ENCODE measurements at places on chromosomes 11 and 22.

DNA sequence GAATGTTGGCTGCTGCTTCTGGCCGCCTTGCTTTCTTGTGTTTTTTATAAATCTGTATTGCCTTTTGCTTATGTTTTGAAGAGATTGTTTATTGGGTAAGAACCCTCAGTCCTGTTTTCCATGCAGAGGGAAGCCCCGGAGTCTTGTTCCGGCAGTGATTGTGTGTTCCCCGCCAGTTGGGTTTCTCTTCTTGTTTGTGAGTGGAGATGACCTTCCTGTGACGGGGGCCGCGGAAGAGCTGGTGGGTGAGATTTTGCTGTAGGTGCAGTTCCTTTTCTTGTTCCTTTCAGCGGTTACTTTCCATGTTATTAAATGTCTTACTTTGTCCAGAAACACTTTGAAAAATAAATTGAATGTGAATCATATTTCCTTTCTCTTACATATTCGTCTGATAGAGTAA lies 8.3 kb downstream of the TBC1D22A start:
- DNase-seq, result no peak

- DNase-seq, result no peak
Measured at GRCh38 chr11:64146036-64146955, 19.6 kb downstream of the MACROD1 start.

- DNase-seq, result no peak
Measured at GRCh38 chr22:38325587-38325986, 8.4 kb upstream of the CSNK1E start.

DNA sequence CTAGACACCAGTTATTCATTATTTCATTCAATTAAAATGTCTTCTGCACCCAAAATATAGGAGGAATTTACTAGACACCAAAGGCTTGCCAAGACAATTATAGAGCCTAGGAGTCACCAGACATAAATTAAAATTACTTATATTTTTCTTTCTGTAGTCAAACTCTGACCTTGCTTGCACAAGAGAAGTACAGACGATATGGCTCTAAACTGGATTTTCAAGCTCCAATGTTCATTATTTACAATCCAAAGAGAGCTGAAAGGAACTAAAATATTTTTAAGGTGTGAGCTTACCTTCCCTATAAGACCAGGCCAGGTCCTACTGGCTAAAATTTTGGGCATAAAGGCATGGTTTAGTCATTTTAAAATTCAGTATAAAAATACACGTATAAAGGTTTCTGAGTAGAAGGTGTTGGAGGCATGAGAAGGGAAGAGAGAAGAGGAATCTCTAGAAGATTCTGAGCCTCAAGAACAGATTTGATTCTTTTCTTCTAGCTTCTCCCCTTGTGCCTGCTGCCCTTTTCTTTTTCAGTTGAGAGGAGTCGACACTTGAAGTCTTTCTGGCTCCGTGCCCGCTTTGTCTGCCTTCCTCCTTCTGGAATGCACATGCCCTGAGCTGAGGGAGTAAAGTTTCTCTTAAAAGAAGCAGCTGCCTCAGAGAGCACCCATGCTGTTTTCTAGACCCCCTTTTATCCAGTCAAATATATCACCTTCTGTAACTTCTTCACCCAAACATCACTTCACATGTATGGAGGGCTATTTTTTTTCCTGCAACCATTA lies 13.5 kb downstream of the C11orf97 start:
- no peak for DNase-seq

DNA sequence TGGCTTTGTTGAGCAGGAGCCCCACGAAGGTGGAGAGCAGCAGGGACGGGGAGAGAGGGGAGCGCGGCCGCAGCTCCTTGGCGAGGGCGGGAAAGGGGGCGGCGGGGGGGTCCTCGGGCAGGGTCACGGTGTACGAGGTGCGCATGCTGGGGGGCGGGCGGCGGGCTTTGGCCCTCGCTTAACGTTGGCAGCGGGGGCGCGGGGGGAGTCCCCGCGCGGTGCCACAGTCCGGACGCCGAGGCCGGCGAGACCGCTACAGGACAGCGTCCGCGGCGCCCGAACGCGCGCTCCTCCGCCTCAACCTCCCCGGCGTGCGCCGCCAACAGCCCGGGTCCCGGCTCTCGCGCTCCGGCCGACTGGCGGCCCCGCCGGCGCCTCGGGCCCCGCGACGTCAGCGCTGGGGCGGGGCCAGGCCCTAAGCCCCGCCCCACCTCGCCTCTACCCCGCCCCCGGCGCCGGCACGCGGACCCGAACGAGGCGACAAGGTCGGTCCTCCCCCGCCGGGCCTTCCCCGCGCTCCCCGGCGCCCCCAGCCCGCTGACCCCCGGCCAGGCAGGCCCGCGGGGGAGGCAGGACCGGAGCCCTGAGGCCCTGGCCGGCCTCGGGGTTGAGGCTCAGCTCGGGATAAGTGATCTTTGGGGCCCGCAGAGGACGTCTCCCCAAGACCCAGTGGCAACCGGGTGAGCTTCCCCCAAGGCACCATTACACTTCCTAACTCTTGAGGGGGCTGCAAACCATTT lies 17.5 kb downstream of the USP2 start:
- DNase-seq, result no peak

DNA sequence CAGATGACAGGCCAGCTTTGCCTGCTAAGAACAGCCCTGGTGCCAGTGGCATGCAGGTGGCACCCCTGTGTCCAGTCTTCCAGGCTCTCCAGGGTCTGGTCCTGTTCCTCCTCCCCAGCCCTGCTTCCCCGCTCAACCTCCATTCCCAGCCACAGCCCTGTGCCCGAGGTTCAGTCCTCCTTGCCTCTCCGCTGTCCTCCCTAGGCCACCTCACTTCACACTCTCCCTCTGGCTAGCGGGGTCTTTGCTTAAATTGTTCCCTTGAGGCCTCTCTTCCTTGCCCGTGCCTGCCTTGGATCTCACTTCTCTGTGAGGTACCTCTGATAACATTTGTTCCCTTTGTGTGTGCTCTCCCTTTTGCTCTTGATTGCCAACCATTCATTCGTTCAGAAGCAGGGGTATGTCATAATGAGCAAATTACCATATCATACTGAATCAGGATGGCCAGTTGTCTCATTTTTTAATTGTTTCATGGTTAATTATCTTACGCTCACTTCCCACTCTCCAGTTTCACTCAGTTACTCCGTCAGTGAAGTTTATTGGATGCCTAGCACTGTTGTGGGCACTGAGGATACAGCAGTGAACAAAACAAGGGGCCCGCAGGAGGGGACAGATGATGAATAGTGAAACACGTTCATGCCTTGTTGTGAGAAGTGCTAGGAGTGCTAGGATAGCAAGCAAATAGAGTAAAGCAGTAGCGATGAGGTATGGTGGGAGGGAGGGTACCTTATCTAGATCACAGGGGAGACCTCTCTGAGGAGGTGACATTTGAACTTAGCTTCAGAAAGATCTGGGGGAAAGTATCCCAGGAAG lies 7.4 kb downstream of the BMAL1 start:
- DNase-seq, result no peak

DNA sequence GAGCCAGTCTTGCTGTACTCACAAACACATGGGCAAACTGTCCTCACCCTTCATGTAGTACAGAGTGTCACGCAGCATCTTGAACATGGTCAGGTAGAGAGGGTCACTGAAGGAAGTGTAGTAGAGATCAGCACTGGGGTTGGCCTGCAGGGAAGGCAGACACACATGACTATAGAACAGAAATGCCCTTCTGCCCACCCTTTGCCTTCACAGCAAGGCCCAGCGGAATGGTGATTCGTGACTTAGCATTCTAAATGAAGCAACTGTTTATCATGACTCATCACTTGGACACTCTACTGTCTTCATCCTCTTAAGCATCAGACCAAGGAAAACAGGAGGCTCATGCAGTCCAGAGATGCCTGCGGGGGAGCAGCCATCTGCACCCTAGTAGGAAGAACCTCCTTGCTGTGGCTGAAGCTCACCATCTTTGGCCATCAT lies 33.4 kb downstream of the SERPIND1 start:
- no peak for DNase-seq

- DNase-seq, result no peak
Measured at GRCh38 chr11:11732116-11732515, 109.7 kb upstream of the USP47 start.

DNA sequence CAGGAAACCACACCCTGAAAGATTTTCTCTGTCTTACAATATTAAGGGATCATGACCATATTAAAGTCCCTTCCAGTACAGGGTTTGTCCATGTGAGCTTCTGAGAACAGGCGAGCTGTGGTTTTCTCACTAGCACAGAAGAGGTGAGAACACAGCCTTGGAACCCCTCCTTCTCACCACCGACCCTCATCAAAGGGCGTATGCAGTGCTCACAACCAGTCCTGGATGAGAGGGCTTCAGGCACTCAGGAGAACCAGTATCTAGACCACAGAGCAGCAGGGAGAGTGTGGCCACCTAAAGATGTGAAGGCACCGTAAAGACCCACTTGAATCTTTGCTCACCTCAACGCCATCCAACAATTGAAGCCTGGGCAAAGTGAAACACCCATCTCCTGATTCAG lies 397.0 kb downstream of the ETS1 start:
- DNase-seq, result no peak

DNA sequence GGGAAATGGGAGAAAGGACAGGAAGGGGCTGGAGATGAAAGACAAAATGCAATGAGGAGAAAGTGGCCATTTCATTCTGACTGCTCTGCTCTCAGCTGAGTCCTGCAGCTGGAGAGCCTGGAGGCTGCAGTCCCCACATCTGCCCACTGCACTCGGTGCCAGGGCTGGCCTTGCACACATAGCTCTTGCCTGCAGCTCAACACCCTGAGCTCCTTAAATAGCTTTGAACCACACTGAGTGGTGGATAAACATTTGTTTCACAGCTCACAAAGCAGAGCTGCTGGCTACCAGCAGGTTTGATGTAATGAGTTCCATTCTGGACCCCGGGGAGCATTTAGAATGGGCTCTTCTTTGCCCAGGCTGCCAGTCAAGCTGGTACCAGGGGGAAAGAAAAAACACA lies 426.1 kb upstream of the CADM1 start:
- no peak for DNase-seq

GRCh38 chr22:27987557-27987956 lies 68.5 kb upstream of the PITPNB start:
- DNase-seq, result no peak

GRCh38 chr11:88454881-88455280 lies 117.3 kb upstream of the CTSC start:
- no peak for DNase-seq

GRCh38 chr11:81915045-81915444 lies 818.6 kb downstream of the FAM181B start:
- no peak for DNase-seq

- no peak for DNase-seq
Measured at GRCh38 chr22:23035557-23036277, 34.6 kb upstream of the GNAZ start.

DNA sequence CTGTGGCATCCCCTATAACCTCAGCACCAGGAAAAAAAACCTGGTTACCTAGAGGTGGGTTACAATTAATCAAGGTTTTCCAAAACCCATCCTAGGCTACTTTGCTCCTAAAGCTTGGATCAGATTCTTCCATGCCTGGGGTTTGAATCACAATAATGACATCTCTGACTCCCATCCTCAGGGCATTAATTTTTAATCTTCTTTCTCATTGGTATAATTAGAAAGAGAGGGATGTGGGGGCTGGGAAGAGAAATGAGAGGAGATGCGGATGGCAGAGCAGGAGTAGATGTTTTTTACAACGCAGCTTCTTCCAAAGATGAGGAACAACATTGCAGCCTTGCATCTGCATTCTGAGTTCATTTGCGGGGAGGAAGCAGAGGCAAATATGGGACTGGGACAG lies 117.2 kb upstream of the E2F8 start:
- no peak for DNase-seq

GRCh38 chr11:2952290-2952689 lies 23.1 kb upstream of the PHLDA2 start:
- no peak for DNase-seq

- no peak for DNase-seq
Measured at GRCh38 chr11:124670732-124671131, 2.8 kb downstream of the SIAE start.

DNA sequence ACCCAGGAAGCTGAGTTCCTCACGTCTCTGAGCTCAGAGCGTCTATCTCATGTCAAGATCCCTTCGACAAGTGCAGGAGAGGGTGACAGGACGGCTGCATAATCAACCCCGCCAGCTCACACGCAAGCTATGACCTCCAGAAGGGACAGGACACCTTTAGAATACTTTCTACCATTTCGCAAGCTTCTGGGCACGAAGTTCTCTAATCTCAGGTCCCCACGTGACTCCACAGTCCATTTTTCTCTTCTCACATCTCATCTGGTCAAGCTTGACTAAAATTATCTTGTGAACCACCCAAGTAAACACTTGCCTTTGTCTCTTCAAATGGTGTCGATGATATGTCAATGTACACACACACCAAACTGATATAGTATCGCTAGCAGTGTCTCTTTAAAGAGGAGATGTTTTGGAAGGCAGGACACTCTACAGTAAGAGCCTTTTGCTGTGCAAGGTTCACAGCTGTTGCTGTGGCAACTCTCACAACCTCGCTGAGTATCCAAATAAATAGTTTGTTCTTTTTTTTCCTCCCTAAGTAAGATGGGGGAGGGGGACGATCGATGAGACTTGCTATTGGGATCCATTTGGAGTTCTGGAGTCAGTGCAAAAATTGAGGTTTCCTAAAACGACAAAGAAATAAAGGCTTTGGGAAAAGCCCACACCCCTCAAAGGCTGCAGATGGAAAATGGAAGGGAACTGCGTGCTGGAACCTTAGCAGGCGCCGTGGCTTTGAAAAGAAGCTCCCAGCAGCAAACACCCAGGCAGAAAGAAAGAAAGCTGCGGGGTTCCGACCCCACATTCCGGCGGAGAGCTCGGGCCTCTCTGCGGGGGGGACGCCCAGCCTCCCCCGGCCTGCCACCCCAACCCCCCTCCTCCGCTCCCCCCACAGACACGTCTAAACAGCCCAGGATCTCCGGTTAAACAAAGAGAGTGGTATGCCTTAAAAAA lies 215.4 kb upstream of the UBASH3B start:
- no peak for DNase-seq

- no peak for DNase-seq
Measured at GRCh38 chr11:65912845-65913244, 6.0 kb downstream of the C11orf68 start.

GRCh38 chr11:126949066-126949891 lies 51.3 kb downstream of the KIRREL3 start:
- DNase-seq, result no peak

DNA sequence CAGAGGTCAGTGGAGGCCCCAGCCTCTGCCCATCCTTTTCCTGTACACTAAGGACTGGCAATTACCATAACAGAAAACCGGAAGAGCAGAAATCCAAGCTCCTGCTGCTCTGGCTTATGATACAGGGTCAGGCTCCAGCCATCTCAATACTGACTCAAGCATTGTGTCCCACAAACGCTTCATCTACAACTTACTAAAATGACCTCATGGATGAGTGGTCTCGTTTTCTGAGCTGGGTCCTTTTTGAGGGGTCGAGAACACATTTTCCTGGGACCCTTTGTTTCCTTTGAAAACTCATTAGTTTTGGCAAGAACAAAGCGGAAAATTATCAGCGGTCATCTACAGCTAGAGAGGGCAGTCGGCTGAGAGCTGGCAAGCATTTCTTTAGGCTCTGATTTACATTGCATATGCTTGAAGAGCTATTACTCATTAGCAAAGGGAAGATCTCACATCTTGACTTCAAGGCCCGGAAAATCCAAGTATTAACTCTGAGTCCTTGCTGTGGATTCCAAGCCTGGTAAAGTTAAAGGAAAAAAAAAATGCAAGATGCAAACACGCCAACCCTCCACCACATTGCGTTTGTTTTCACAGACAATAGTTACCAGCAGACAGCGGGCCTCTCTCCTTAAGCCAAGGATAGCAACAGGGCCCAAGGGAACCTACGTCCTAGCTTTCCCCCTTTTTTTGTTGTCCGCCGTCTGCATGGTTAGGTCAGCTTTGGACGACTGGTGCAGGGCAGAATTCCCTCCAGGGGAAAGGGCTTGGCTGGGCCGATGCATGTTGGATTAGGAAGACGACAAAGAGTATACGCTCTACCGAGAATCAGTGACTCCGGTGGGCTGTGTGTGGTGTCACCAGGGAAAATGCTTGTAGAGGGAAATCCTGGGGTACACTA lies 1.8 kb downstream of the TESMIN start:
- no peak for DNase-seq

Measured in cortex of kidney (tissue), 1 donor.